ENCODE measurements at places on chromosomes 4 and X.
A peak's percentile ranks its signal among the peaks of the same experiment; 100 is the strongest.

DNA sequence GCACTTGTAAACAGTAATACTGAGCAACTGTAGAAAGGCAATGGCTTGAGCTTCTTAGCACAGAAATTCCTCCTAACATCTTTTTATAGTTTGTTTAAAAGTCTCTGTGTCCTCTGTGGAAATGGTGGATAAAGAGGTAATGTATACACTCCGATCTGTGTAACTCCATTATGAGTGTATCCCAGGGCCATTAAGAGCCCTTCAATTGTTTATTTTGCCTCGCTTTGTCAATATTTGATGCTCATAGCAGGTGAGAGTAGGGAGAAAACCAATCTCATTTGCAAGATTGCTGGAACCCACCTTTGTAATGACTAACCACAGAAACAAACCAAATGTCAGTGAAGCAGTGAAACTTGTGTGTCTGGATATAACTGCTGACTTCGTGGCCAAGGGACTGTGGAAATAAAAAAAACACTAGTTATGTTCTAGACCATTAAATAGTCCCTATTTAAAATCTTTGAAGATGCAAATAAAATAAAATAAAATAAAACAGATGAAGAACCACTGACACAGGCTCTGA, 598.2 kb upstream of the BOD1L1 start:
- DNase-seq = no peak

- no peak for DNase-seq
Observed at GRCh38 chr4:164108971-164109370, 614.5 kb downstream of the TMA16 start.

GRCh38 chr4:156193106-156193505, 239.4 kb upstream of the CTSO start:
- DNase-seq = no peak

GRCh38 chrX:78595901-78596502, 63.1 kb downstream of the RTL3 start:
- DNase-seq = no peak

- no peak for DNase-seq
Observed at GRCh38 chr4:120355881-120356280, 289.2 kb upstream of the MAD2L1 start.

DNA sequence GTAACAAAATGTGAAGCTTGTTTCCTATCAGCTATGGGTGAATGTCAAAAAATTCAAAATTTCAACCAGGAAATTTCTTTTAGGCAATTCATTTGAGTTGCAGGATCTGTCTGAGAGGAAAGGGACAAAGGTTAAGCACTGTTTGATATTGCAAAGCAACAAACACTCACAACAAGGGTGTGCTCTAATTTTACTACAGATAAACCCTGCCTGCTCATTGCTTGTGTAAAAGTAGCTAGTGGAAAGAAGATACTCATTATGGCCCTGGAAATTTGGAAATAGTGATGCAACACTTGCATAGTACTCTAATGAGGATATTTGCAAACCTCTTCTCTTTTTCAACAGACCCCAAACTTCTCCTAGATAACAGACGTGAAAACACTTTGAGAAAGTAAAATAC, 27.1 kb downstream of the FAM47E start:
- no peak for DNase-seq

GRCh38 chrX:50108264-50108663, 92.5 kb downstream of the AKAP4 start:
- DNase-seq = no peak

DNA sequence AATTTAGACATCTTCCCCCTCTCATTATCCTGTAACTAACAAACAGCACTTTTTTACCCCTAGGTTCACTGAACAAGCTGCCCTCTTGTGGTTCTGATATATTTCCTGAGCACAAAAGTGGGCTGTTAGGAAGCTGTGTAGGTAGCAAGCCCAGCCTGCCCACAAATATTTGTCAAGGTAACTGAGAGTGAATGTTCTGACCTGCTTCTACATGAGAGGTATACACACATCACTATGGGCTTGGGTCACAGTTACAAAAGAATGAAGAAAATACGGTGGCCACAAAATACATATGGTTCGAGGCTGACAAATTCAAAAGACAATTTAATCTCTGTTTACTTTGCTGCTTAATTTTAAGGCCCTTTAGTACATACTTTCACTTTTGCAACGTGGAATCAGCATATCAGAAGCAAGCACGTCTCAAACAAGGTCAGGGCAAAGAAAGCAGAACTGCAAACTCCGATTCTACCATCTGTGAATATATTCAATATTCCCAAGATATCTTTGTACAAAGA, 78.7 kb downstream of the RBM47 start:
- no peak for DNase-seq

- DNase-seq = no peak
Observed at GRCh38 chr4:19925516-19925915, 326.2 kb upstream of the SLIT2 start.

GRCh38 chr4:100486496-100486895, 31.3 kb downstream of the EMCN start:
- no peak for DNase-seq

DNA sequence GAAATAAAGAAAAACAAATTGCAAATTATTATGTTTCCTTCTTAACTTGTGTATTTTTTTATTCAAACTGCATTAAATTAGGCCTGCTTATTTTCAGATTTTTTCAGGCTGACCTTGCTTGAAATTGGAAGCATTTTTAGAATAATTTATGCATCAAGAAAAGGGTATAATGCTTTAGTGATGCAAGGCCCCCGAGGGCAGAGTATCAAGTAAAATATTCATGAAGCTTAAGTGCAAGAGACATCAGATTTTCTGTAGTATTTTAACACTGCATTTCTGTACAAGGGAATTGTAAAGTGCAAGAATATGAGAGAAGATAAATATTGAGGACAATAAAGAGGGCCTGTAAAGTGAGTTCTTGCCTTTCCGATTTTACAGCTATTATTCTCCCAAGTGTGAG, 485.8 kb upstream of the ATOH1 start:
- DNase-seq = no peak

- no peak for DNase-seq
Observed at GRCh38 chr4:177119691-177120090, 190.0 kb upstream of the NEIL3 start.

DNA sequence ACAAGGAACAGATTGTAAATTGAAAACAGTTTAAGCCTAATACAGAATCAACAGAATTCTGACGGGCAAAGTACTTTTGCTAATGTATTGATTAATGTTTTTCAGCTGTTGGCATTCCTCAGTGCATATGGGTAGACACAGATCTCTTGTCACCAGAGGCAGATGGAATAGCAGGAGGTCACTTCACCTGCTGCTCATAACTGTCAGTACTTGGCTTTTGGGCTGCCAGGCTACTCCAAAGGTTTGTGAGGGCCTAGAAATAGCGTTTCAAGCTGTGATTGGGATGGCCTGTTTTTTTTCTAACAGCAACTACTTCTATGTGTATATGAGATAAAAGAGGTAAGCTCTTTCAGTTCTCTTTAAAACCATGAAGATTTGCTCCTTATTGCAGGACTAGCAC, 307.5 kb upstream of the ANXA10 start:
- no peak for DNase-seq

GRCh38 chr4:173519111-173520101, 10.6 kb downstream of the HAND2 start:
- DNase-seq = no peak

DNA sequence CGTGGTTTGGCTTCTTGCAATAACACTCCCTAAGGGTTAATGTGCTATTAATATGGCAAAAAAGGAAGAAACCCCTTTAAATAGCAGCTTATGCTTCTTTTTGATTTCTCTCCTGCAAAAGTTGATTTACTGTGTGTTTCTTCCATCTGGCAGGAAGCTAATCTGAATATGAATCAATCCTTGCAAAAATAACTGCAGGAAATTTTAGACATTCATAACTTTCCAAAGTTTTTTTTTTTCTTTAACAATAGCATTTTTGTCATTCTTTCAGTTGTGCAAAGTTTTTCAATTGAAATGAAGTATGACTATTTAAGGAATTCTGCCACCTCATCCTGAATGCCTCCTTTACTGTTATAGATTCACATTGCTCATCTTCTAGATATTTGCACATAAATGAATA, 115.6 kb downstream of the SPANXA1 start:
- DNase-seq = no peak

DNA sequence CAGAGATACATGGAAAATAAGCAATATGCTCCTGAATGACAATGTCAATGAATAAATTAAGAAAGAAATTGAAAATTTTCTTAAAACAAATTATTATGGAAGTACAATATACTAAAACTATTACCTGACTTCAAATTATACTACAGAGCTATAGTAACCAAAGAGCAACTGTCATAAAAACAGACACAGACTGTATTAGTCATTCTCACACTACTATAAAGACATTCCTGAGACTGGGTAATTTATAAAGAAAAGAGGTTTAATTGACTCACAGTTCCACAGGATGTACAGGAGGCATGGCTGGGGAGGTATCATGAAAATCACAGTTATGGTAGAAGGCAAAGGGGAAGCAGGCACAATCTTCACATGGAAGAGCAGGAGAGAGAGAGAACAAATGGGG, 60.0 kb upstream of the CYSLTR1 start:
- DNase-seq = no peak

DNA sequence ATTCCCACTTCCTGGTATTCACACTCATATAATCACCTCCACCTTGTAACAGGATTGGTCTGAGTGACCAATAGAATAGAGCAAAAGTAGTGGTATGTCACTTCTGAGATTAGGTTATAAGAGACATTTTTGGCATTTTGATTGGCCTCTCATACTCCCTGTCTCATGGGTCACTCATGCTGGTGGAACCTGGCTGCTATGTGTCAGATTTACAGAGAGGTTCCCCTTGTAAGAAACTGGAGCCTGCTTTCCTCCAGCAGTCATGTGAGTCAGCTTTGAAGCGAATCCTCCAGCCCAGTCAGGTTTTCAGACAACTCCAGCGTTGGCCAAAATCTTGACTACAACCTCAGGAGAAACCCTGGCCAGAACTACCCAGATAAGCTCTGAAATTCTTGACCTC, 2.6 kb upstream of the OTUD4 start:
- DNase-seq = no peak

DNA sequence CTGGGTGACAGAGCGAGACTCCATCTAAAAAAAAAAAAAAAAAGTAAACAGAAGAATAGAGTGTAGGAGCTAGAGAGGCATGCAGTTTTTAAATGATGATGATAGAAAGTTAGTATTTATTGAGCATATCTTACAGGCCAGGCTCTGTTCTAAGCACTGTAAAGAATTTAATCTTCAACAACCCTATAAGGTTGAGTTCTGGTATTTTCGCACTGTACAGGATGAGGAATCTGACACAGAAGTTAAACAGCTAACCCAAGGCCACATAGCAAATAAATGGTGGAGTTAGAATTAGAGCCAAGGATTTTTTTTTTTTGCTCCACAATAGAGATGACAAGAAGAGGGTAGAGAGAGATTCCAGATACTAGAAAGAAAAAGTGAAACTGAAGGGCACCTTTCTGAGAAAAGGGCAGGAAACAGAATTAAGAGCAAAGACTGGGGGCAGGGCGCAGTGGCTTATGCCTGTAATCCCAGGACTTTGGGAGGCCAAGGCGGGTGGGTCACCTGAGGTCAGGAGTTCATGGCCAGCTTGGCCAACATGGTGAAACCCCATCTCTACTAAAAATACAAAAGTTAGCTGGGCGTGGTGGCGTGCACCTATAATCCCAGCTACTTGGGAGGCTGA, 56.1 kb downstream of the KLHL5 start:
- DNase-seq = no peak

DNA sequence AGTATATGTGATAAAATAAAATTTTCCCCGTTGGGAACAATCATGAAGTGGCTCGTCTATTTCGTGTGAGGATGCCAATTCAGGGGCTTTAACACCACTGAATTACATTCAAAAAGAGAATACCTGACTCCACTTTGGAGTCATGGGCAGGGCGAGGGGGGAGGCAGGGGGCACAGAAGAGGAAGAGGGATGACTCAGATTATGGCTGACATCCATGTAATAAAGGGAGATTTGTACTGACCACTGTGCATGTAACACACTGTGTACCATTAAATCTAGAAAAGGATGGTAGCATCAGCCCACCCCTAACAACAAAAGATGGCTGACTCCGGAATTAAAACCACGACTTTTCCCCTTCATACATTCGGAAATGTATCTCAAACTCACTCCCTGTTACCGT, 1.3 kb downstream of the SLC9A7 start:
- DNase-seq = no peak

GRCh38 chrX:69145714-69146113, 19.5 kb downstream of the PJA1 start:
- no peak for DNase-seq

- DNase-seq = no peak
Observed at GRCh38 chrX:66005830-66006449, 33.9 kb downstream of the VSIG4 start.

GRCh38 chr4:53476232-53477037, 99.0 kb downstream of the FIP1L1 start:
- peak; percentile 99 for DNase-seq

GRCh38 chr4:15757054-15757453, 21.1 kb upstream of the CD38 start:
- DNase-seq = no peak

DNA sequence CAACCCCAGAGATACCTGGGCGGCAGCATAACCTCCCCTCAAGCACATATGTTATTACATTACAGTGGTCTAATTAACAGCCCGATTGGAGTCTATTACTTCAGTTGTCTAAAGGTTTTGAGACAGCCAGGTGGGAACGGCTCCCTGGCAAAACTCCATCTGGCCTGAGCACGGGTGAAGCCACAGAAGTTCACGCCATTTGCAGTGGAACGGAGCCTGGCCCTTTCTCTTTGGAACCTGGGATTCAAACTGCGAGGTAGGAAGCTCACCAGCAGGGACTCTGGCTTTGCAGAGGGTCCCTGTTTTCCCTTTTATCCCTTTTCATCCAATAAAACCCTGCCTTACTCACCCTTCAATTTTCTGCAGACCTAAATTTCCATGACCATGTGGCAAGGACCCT, 45.9 kb upstream of the NEIL3 start:
- no peak for DNase-seq

DNA sequence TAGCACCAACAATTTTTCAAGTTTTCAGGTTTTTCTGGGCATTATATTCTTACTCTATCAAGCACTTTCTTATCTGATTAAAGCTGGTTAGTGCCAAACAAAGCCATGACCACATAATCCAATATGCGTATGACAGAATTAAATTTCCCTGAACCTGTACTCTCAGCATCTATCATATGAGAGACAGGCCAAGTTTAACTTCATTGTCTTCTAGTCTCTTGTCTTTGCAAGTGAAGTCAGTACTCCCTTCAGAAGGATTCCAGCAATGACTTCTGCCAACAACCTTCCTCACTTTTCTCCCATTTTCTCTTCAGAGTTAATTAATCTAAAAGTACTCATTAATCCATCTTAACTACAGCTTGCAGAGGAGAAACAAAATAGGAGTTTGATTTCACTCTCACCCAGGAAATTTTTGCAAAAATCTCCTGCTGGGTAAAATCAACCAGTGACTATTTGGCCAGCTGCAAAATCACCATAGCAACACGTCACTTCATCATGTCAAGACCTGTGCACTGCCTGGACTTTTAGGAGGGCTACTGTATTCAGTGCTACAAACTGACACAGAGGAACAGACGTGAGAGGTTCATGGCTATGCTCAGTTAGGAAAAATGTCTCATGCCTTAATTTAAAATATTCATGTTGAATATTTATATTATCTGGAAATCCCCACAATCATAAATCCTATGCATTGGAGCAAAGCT, 208.4 kb downstream of the ANTXR2 start:
- no peak for DNase-seq
